ENCODE measurements at places on chromosomes 2 and 18.

DNA sequence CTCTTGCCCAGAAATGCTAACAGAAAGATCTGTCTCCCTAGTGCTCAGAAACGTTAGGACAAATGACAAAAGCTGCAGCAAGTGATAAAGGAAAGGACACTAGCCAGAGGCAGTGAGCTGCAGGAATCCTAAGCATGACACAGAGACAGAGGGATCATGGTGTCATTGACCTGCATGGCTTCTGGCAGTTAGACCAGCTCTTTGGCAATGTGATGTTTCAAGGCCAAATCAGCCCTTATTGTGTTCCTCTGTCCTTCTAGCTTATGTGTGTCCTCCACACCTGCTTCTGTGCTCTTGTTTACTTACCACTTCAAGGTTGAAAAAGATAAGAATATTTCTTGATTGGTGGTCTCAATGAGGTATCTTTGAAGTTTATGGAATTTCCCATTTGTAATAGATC lies 120.8 kb downstream of the RHBDD1 start:
- no peak for DNase-seq
- H3K4me3 ChIP-seq, result no peak overlapping the region
- H3K27ac ChIP-seq, result no peak overlapping the region
- H3K27me3 ChIP-seq, result no peaks in the 10 kb centered on the region
- no peaks in the 10 kb centered on the region for H3K36me3 ChIP-seq

- H3K4me3 ChIP-seq, result no peak overlapping the region
- peaks cover under 1% of the 10 kb centered on the region for H3K4me1 ChIP-seq
- H3K27ac ChIP-seq, result no peak overlapping the region
- H3K27me3 ChIP-seq, result no peaks in the 10 kb centered on the region
- H3K36me3 ChIP-seq, result no peaks in the 10 kb centered on the region
- DNase-seq, result no peak
Observed at GRCh38 chr2:71857636-71858035, 290.0 kb downstream of the CYP26B1 start.

GRCh38 chr2:108909275-108909823 lies 79.7 kb downstream of the EDAR start:
- no peaks in the 10 kb centered on the region for H3K4me1 ChIP-seq
- H3K36me3 ChIP-seq, result no peaks in the 10 kb centered on the region
- H3K27ac ChIP-seq, result no peak overlapping the region
- H3K27me3 ChIP-seq, result no peaks in the 10 kb centered on the region
- DNase-seq, result no peak

DNA sequence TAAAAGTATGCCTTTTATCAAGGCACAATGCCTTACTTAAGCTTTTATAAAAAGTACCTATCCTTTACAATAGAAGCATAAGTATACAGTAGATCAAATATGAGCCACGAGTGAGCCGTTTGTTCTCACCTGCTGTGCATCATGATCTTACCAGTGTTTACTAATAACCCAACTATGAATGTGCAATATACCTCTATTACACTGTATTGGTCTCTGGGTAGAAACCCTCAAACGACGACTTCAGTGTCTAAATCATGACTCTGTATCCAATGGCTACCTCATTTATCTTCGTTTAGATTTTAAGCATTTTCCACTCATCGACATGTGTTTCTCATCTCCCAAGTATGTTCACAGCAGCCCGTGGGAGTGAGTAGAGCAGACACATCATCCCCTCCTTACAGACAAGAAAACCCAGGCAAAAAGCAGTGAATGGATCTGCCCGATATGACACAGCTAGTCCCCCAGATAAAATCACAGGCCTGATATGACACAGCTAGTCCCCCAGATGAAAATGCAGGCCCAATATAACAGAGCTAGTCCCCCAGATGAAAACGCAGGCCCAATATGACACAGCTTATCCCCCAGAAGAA lies 279.8 kb downstream of the TNS1 start:
- DNase-seq, result no peak
- H3K27ac ChIP-seq, result no peak overlapping the region
- no peaks in the 10 kb centered on the region for H3K27me3 ChIP-seq
- no peaks in the 10 kb centered on the region for H3K4me1 ChIP-seq
- H3K36me3 ChIP-seq, result no peaks in the 10 kb centered on the region
- H3K4me3 ChIP-seq, result no peak overlapping the region

- no peak overlapping the region for H3K4me3 ChIP-seq
- no peak for DNase-seq
- no peaks in the 10 kb centered on the region for H3K4me1 ChIP-seq
- no peaks in the 10 kb centered on the region for H3K36me3 ChIP-seq
Observed at GRCh38 chr2:121710470-121711170, 26.1 kb downstream of the NIFK start.

DNA sequence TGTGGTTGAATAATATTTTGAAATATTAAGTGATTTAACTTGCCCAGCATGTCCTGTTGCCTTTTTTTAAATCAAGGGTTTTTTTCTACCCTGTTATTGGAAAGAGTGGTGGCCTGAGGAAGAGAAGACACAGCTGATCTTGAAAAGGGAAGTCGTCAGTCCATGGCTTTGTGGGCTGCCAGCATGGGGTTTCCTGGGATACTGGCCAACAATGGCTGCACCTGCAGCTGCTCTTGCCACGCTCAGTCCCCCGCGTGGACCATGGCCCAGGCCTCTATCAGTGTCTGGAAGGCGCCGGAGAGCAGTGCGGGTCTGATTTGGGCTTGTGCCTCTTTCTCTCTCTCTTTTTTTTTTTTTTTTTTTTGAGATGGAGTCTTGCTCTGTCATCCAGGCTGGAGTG lies 99.3 kb downstream of the ASB1 start:
- no peaks in the 10 kb centered on the region for H3K36me3 ChIP-seq
- H3K4me1 ChIP-seq, result peaks cover 23% of the 10 kb centered on the region
- no peak overlapping the region for H3K27ac ChIP-seq

DNA sequence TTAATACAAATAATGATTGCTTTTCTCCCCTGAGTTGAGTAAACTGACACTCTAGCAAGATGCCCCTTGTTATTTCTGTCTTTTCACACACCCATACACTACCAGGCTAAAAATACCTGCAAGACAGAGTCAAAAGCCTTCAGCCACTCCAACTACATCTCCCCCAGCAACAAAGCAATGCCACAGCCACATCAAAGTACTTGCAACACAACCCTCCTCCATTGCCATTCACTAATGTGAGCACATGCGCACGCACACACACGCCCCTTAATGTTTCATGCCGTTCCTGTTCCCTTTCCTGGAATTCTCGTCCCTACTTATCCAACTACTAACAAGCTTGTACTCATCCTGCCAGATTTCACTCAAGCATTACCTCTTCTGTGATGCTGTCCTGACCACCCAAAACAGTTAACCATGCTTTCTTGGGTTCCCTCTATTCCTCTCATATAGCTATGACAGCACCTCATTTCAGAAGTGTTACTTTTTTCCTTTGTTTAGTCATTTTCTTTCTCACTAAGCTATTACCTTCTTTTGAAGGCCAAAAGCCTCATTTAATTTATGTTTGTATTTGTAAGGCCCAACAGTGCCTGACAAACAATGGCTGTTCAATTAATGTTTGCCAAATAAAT lies 29.6 kb downstream of the SLC25A12 start:
- peaks cover 5% of the 10 kb centered on the region for H3K4me1 ChIP-seq
- DNase-seq, result no peak
- H3K27ac ChIP-seq, result no peak overlapping the region
- H3K4me3 ChIP-seq, result no peak overlapping the region

- no peak overlapping the region for H3K4me3 ChIP-seq
- no peaks in the 10 kb centered on the region for H3K27me3 ChIP-seq
- no peak for DNase-seq
- no peaks in the 10 kb centered on the region for H3K36me3 ChIP-seq
Observed at GRCh38 chr2:27074738-27075565, 3.5 kb upstream of the EMILIN1 start.

- H3K27ac ChIP-seq, result no peak overlapping the region
- no peak for DNase-seq
- H3K36me3 ChIP-seq, result no peaks in the 10 kb centered on the region
- H3K27me3 ChIP-seq, result no peaks in the 10 kb centered on the region
- H3K4me3 ChIP-seq, result no peak overlapping the region
- no peaks in the 10 kb centered on the region for H3K4me1 ChIP-seq
Observed at GRCh38 chr18:43642727-43643330, 365.5 kb upstream of the SYT4 start.

DNA sequence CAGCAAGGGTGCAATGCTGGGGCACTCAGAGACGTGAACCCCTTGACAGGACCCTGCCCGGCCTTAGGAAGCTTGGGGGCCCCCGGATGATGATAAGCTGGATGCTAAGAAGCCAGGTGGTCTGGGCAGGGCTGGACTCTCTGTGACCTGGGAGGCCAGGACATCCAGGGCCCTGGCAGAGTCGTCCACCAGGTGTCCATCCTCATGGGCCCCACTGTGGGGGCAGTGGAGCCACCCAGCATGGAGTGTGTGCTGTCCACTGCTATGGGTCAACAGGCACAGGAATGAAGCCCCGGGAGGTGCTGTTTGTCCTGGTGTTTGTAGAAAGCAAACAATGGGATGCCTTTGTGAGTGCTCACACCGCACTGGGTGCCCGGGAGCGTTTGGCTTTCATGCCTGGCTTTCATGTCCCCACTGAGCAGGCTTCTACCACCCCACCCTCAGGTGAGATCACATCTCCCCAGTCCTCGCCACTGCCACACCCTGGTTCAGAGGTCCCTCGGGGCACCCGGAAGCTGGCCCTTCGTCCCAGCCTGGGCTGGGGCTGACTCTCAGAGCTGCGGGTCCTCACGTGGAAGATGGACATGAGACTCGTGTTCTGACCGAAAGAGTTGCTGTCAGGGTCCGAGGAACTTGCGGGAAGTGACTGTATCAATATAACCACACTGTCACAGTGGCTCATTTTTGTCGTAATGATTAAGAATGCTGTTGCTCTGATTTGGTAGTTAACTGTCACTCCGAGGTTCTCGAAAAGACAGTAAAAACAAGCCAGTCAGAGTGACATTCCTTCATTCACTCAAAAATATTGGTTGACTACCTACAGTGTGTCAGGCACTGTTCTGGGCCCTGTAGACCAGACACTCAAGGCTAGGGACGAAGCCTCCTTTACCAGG lies 53.3 kb downstream of the INHBB start:
- peaks cover 4% of the 10 kb centered on the region for H3K4me1 ChIP-seq
- H3K36me3 ChIP-seq, result no peaks in the 10 kb centered on the region
- no peak overlapping the region for H3K27ac ChIP-seq
- H3K27me3 ChIP-seq, result no peaks in the 10 kb centered on the region
- no peak for DNase-seq
- no peak overlapping the region for H3K4me3 ChIP-seq

DNA sequence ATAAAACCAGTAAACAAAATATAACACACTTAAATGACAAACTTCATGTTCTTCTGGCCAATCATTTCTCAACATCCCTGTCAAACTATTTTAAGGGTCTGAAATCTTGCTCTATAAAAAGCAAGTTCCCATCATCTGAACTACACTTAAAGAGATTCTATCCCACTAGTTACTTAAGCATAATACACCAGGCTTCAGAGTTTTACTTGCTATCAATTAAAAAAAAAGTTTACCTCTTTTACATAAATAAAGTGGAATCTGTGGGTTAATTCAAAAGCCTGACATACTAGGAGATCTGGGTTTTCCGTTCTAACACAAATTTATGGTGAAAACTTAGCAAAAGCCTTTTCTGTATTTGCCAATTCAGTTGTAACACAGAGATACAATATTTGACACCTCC lies 1.9 kb downstream of the CLASP1 start:
- no peaks in the 10 kb centered on the region for H3K36me3 ChIP-seq
- no peak overlapping the region for H3K27ac ChIP-seq
- H3K4me1 ChIP-seq, result peaks cover 57% of the 10 kb centered on the region
- peak overlapping the region; percentile 94 for H3K4me3 ChIP-seq

DNA sequence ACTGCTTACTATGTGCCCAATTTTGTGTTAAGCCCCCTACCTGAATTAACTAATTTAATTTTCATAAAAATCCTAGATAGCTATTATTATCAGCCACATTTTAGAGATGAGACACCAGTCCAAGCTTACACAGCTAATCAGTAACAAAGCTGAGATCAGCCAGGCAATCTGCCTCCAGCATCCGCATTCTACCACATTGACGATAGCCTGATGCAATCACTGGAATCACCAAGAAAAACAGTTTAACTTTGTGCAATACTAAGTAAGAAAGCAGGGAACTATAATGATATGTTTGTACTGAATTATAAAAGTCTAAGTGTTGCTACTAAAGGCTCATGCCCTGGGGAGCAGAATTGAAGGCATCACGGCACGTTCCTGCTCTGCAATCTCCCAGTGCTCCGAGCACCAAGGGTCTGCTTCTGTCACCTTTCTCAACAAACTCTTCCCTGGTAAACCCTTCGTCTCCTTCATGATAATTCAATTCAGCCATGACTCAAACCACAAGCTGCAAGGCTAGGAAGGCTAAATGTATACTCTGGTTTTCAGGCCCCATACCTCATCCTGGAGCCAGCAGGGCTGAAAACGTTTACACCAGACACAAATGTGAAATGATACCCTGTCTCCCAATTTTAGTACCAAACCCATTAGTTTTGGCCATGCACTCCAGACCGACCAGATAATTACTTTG lies 19.4 kb downstream of the KANSL3 start:
- peak overlapping the region; percentile 60 for H3K27ac ChIP-seq
- no peak overlapping the region for H3K4me3 ChIP-seq
- peaks cover 6% of the 10 kb centered on the region for H3K36me3 ChIP-seq
- peaks cover 28% of the 10 kb centered on the region for H3K4me1 ChIP-seq
- DNase-seq, result no peak
- no peaks in the 10 kb centered on the region for H3K27me3 ChIP-seq

GRCh38 chr2:144458541-144458940 lies 61.4 kb downstream of the ZEB2 start:
- H3K4me1 ChIP-seq, result peaks cover 84% of the 10 kb centered on the region
- no peaks in the 10 kb centered on the region for H3K27me3 ChIP-seq
- no peak overlapping the region for H3K27ac ChIP-seq
- H3K36me3 ChIP-seq, result no peaks in the 10 kb centered on the region
- H3K4me3 ChIP-seq, result no peak overlapping the region

DNA sequence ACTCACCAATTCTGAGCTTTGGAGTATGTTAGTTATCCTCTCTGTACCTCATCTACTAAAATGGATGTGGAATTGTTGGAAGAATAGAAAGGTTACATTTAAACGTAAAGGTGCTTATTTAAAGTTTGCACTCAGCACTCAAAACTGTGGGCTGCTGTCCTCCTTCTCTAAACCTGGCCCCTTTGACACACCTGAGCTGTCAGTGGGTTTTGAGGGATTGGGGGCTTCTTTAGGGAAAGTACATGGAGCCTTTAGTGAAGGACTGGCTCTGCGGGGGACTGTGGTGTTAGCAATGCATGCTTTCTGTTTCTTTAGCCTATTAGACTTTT lies 47.2 kb downstream of the TET3 start:
- no peak overlapping the region for H3K27ac ChIP-seq
- H3K36me3 ChIP-seq, result no peaks in the 10 kb centered on the region
- H3K27me3 ChIP-seq, result no peaks in the 10 kb centered on the region
- H3K4me1 ChIP-seq, result peaks cover 19% of the 10 kb centered on the region
- H3K4me3 ChIP-seq, result no peak overlapping the region
